ENCODE measurements at places on chromosomes 4 and X.

DNA sequence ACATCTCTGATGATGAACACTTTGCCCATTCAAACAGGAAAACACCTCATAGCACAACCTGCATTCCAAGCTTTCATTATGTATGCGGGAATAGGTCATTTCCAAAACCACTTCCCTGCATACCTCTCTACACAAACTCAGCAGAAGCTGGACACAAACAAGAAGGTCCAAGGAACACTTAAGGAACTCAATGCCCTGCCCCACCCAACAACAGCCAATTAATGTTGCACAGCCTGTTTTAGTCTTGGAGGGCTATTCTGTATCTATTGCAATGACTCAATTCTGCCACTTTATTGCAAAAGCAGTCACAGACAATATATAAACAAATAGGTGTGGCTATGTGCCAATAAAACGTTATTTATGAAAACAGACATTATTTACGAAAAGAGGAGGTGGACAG, 16.7 kb downstream of the OPHN1 start:
- no peak for DNase-seq

- DNase-seq: peak; percentile 10
Observed at GRCh38 chr4:87633243-87633642, 16.8 kb upstream of the DMP1 start.

- no peak for DNase-seq
Observed at GRCh38 chr4:16233569-16234177, 7.4 kb upstream of the TAPT1 start.

GRCh38 chrX:7261672-7262332, 113.8 kb upstream of the PUDP start:
- no peak for DNase-seq

GRCh38 chrX:125654501-125654900, 334.8 kb downstream of the TEX13C start:
- no peak for DNase-seq

- DNase-seq: no peak
Observed at GRCh38 chr4:108991551-108992328, 228.9 kb upstream of the ETNPPL start.

- no peak for DNase-seq
Observed at GRCh38 chr4:52915191-52915590, 53.1 kb downstream of the RASL11B start.

- DNase-seq: no peak
Observed at GRCh38 chr4:7201420-7202305, 9.3 kb downstream of the SORCS2 start.

GRCh38 chrX:11629593-11630211, 36.0 kb downstream of the ARHGAP6 start:
- DNase-seq: no peak

DNA sequence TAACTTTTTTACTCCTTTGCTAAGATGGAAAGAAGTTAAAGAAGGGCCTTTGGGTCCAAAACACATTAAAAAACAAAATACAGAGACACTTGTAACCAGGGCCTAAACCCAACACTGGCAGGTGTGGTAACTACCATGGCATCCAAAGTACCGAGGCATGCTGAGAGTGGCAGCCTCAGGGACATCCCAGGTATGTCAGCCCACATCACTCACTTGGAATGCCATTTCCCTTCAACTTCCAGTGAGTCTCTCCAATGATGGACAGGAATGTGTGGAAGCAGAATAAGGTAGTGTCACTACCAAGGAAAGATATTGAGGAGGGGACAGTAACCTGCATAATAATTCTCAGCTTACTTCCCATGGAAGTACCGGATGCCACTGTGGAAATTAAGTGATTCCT, 79.5 kb upstream of the SCOC start:
- DNase-seq: no peak

GRCh38 chr4:118352843-118353533, at the start of gene PRSS12:
Gene PRSS12, minus strand, starts transcription at chr4:118353003. Its CDS starts 283 bp downstream, at chr4:118352720.
- DNase-seq: no peak

DNA sequence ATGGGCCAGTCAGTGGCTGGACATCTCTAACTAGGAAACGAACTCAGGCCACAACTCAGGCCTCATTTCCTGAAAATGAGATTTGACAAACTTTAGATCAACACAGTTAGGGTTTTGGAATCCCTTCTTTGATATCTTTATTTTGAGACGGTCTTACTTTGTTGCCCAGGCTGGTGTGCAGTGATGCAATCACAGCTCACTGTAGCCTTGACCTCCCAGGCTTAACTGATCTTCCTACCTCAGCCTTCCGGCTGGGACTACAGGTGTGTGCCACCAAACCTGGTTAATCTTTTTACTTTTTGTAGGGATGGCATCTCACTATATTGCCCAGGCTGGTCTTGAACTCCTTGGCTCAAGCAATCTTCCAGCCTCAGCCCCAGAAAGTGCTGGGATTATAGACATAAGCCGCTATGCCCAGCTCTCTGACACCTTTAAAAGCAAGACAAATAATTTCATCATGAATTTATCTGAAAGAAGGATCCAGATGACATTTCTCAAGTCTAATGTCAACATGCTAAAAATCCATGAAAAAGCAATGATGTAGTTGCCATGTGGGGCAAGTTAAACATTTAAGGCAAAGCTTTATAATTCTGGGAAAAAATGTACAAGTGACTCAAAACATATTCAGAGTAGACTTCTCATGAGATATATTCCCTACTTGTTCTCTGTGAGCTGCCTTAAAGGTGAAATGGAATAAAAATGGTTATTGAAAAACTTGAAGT, 89.1 kb upstream of the CBR4 start:
- no peak for DNase-seq

- no peak for DNase-seq
Observed at GRCh38 chr4:66204534-66205247, 534.4 kb upstream of the EPHA5 start.

DNA sequence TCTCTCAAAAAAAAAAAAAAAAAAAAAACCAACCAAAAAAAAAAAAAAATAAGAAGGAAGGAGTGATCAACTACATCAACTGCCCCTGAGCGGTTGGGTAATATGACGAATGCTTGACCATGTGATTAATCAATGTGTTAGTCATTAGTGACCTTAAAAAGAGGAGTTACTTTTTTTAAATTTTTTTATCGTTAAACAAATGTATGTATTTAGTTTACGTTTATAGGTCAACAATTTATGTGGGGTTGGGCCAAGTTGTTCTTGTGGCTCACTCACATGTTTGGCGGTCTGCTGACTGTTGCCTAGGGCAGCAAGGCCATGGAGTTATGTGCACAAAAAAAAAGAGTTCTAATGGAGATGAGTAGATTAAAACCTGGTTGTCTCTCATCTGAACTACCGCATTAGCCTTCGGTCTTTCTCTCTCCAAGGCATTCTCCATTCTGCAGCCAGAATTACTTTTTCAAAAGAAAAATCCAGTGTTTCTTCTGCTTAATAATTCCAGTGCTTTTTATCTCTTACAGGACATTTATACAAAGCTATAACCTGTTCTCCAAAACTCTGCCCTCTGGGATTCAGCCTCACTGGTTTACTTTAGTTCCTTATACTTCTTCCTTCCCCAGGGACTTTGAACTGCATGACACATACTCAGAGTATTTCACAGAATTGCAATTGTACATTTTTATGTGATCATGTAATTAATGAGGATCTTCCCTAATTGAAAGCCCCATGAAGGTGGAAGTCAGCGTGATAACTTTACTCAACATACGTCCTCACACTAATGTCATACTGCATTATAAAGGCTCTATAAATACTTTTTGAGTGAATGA, 505.5 kb downstream of the ANKRD50 start:
- DNase-seq: no peak

- DNase-seq: no peak
Observed at GRCh38 chr4:124955476-124955875, 242.9 kb upstream of the ANKRD50 start.

DNA sequence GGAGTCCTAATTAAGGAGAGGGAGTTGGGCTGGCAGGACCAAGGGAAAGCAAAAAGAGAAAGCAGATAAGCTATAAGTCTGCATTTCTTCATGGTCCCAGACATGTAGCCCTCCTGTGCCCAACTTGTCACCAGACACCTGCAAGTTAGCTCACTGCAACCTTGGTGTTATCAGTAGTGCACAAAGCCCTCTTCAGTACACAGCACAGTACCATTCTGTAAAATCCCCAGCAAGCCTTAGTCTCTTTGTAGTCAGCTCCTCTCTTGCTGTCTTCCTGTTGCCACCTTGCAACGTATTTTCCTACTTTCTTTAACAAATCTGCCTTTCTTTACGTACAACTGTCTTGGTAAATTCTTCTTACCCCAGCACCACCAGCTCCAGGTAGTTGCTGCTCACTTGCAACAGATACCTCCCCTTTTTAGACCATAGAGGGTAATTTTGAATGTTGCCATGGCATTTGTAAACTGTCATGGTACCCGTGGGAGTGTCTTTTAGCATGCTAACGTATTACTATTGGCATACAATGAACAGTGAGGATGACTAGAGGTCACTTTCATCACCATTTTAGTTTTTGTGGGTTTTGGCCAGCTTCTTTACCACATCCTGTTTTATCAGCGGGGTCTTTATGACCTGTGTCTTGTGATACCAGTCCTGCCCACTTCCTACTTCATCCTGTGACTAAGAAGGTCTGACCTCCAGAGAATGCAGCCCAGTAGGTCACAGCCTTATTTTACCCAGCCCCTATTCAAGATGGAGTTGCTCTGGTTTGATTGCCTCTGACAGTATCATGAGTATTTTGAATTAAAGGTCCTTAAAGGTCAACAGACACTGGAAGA, 28.3 kb upstream of the AP1S2 start:
- DNase-seq: no peak

- DNase-seq: no peak
Observed at GRCh38 chr4:24226023-24226422, 336.2 kb upstream of the PPARGC1A start.

DNA sequence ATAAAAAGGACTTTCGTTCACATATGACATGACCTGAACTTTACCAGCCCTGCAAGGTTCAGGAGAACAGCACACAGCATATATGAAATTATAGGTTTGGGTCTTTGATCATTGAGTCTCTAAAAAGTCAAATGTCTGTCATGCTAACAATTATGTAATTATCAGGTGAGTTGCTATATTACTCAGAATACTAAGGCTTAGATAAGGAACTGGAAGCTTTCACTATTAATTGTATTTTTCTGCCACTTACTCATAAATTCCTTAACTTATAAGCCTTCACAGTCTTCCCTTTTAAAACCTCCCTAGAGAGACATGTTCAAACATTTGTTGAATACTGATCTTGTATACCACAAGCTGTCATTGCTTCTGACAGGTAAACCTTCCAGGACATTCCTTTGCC, 292.8 kb upstream of the MAGEB2 start:
- no peak for DNase-seq

GRCh38 chrX:117977526-117977925, 139.1 kb downstream of the KLHL13 start:
- no peak for DNase-seq

DNA sequence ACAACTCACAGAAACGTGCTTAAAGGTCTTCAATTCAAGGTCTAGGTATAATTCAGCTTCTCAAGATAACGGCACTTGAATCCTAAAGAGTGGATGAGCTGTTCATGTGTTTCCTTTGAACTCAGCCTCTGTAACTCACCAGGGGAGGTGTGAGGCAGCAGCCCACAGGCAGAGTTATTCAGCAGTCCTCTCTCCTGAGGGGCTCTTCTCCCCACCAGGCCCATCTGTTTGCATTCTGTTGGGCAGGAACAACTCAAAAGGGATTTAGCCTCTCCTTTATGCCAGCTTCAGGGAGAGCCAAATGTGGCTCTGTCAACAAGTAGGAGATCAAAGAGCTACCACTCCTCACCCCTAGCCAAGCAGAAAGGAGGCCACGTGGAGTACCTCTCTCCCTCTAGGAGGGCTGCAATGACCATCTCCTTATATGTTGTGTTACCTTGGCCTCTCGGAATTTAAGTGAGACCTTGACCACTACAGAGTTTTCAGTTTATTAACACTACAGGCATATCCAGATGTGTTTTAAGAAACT, 151.2 kb downstream of the SPATA18 start:
- no peak for DNase-seq

DNA sequence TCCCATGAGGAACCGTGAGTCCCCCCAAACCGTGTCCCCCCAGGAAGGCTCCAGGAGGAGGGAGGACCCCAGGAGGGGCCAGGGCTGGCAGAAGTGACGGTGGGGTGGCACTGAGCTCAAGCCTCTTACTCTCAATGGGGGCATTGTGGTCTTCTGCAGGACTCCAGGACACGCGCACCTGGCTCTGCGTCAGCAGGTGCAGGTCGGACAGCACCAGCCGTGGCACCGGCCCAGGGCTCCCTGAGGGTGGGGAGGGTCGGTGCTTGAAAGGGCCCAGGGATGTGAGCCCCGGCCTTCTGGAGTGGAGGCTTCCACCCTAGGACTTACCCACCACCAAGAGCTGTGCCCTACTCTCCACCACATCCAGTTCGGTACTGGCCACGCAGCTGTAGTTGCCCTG, 18.3 kb downstream of the L1CAM start:
- DNase-seq: no peak

GRCh38 chrX:1213971-1214370, 1.5 kb upstream of the CRLF2 start:
- DNase-seq: no peak
